ENCODE measurements at places on chromosomes 2 and 18.

DNA sequence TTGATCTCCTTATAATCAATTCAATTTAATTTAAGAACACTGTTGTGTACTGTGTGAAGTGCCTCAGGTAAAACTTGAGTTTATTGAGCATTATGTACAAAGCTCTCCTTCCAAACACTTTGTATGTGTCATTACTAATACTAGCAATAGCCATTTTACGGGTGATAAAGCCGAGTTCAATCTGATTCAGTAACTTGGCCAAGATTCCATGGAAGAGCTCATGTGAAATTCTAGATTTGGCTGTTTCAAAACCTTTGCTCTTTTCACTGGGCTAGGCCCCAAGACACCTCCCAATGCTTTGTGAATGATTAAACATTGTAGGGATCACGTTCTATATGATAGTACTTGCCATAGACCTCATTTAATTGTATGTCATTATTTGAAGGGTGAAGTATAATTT lies 8.9 kb upstream of the NFE2L2 start:
- no peak for DNase-seq

- DNase-seq, result no peak
These were observed 144.3 kb upstream of the MAP3K20 start for GRCh38 chr2:172931256-172931894.

GRCh38 chr2:204031056-204031455 lies 94.5 kb downstream of the ICOS start:
- no peak for DNase-seq

- no peak for DNase-seq
These were observed 139.0 kb upstream of the ACKR3 start for GRCh38 chr2:236430584-236430983.

DNA sequence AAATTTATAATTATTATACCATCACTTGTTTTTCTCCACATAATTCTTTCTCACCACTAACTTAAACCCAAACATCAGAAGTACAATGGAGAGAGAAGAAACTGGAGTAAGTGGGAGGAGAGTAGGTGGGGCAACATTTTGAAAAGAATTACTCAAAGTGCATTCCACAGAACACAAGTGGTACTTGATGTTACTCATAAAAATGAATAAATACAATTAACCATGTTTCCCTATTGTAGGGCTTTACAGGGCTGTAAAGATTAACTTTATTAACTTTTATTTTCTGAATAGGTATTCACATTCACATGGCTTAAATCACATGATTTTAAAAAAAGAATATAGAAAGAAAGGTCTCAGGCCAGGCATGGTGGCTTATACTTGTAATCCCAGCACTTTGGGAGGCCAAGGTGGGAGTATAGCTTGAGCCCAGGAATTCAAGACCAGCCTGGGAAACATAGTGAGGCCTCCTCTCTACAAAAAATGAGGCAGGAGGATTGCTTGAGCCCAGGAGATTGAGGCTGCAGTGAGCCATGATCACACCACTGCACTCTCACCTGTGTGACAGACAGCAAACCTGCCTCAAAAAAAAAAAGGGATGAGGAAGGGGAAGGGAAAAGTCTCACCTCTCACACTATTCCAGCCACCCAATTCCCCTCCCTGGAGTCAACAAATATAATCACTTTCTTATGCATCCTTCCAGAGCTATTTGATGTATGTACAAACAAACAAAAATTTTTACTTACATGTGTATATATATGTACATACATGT lies 47.1 kb downstream of the KCNG3 start:
- no peak for DNase-seq

DNA sequence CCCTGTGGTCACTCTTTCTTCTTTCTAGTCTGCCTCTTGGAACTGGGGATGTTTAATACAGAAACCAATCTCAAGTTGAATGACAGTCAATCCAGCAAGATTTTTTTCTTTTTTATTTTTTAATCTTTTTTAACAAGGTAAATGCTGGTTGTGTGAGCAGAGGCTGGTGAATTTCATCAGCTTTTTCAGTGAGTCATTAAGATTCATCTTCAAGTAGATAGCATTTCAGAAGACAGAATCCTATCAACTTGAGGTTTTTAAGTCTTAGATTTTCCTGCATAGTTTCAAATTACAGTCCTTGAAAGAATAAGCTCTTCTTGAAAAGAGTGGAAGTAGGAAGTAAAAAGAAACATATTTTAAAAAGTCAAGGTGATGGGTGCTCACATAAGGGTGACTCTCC lies 12.4 kb downstream of the SLC8A1 start:
- DNase-seq, result no peak

GRCh38 chr18:54813305-54813704 lies 15.0 kb upstream of the RAB27B start:
- DNase-seq, result no peak

DNA sequence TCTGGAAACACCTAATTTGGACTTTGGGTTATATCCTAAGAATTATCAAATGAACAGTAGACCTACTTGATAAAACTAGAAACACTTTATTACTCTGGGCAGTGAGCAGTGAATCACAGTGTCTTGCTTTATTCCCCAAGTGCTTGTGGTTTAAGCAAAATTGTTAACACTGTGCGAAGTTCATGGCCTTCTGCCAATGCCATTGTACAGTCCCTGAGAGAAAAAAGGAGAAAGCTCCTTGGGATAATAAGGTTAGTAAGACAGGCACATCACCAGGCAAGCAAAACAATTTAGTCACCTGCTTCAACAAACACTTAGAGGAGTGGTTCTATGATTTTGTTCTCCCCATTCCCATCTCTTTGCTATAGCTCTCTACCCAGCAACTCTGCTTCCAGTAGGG lies 39.8 kb downstream of the ADCYAP1 start:
- DNase-seq, result no peak

DNA sequence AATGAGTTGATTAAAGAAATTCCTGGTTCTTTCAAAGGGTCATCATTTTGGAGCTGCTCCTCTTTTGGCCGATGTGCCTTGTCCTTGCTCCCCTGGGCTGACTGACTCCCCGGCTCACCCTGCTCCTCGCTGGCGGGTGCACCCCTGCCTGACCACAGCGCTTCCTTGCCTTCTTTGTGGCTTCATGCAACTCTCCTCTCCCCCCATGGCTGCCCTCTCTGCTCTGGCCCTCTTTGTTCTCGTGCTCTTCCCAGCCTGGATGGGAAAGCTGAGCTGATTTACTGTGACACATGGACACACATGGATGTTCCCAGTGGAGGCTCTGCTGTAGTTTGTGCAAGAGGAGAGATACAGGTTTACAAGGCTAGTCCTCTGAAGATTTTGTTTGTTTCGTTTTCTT lies 234.6 kb downstream of the HAUS1 start:
- DNase-seq, result no peak

- no peak for DNase-seq
These were observed 41.4 kb downstream of the OXER1 start for GRCh38 chr2:42722320-42723190.

DNA sequence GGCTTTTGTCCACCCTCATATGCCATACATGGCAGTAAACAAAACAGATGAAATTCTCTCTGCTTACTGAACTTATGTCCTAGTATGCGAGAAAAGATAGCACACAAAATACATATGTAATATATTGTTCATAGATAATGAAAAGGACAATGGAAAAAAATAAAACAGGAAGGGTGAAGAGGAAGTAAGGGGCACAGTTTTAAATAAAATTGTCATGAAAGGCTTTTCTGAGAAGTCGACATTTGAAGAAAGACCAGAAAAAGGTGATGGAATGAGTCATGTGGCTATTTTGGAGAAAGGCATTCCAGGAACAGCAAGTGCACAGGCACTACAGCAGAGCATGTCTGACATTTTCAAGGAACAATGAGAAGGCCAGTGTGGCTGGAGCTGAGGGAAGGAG lies 56.4 kb downstream of the KCNH7 start:
- DNase-seq, result no peak

- DNase-seq, result peak; percentile 53
These were observed 109.5 kb downstream of the RAPGEF4 start for GRCh38 chr2:172845028-172845630.

DNA sequence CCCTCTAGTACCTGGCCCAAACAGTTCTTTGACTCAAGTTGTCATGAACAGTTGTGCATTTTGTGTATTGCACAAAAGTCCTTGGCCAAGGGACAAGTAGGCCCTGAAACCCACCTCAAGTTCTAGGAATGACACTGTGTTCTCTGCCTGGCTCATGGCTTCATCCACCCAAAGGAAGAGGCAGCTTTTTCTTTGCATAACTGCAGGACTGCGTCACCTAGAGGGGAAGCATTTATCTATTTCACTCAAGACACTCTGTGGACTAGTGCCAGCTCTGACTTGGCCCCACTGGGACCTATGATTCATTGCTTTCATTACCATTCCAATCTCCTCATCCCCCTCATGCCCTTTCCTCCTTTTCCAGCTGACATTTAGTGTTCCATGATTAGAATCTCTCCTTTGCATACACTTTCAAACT lies 119.3 kb upstream of the SIX2 start:
- no peak for DNase-seq

- no peak for DNase-seq
These were observed 36.3 kb downstream of the SLC5A7 start for GRCh38 chr2:108022628-108023027.

DNA sequence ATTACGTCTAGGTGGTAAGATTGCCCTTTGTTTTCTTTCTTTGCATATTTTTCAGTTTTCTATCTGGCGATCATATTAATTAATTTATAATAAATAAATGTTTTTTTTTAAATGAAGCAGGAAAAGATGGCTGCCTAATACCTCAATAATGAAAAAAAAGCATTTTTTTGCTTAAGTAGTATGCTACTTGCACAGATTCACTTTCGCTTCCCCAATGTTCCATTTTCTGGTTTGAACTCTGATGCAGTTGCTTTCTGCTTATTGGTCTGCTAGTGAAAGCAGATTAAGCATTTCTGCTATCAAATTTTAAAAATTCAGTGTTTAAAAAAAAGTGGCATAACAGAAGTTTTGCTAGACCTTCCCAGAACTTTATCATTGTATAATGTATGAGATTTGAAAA lies 11.9 kb upstream of the TMEM182 start:
- no peak for DNase-seq

- DNase-seq, result no peak
These were observed 138.2 kb downstream of the HDAC4 start for GRCh38 chr2:239262484-239263230.

GRCh38 chr18:80023173-80023572 lies 11.1 kb upstream of the RBFA start:
- no peak for DNase-seq

DNA sequence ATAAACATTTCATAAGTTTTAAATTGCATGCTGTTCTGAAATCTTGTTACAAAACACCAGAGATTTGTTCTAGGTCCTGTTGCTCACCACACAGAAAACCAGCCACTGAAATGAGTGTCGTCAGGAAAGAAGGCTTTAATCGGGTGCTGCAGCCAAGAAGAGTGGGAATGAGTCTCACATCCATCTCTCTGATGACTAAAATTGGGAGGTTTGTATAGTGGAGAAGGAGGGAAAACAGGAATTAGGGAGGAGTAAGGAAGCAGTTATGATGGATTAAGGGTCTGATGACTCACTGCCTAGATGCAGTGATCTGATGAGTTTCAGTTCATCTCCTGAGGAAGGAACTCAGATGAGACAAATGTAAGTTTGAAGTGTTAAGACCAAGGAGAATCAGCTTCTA lies 42.1 kb upstream of the GPR39 start:
- DNase-seq, result no peak

- no peak for DNase-seq
These were observed 20.0 kb upstream of the NABP1 start for GRCh38 chr2:191657977-191658376.

DNA sequence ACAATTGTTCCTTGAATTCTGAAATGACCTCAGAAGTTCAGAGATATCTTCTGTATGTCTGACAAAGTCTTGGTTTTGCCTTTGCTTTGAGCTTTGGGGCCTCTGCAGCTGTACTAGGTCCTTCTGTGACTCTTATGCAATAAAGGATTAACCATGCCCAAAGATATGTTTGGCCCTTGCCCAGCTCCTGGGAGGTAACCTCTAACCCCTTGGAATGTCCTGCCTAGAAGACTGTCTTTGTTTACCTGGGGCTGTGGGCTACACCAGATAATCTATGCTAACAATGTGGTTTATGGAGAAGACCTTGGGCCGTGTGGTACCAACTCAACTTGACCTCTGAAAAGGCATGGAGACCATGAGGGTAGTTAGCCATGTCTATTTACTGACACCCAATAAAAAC lies 140.9 kb upstream of the CAPN13 start:
- DNase-seq, result no peak

DNA sequence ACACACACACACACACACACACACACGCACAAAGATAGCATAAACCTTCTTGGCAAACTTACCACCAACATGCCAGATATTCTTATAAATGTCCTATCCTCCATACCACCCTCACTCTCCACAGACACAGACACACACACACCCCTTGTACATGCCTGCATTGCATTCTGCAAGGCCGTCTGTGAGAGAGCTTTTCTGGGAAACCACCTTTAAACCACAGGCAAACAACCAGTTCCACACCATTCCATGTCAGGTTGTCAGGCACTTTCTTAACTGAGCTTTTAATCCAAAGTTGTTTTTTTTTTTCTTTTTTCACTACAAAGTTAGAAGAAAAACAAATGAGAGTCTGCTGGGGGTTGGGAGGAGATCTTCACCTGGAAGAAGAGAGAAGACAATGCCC lies 221.1 kb downstream of the C1D start:
- no peak for DNase-seq

GRCh38 chr2:129139380-129139779 lies 820.7 kb upstream of the HS6ST1 start:
- DNase-seq, result no peak

DNA sequence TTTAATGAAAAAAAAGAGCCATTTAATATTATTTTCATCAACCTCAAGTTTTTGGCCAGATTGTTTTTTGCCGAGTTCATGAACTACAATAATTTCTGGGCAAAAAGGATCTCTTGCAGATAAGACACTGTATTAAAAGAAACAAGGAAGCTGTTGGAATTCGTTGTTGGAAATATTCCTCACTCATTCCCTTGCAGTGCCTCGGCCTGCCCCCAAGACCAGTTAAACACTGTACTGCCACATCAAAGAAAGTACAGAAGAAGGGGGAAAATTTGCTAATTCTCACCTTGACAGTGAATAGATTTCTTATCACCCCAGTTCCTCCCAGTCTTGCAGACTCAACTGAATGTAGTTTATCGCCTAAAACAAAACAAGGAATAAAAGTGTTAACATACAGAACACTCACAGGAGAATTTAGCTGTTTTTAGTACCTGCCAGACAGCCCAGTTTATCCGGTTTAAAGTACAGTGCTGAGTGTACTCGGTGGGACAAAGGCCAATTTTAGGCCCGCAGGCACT lies 1.2 kb downstream of the IDH1 start:
- no peak for DNase-seq

DNA sequence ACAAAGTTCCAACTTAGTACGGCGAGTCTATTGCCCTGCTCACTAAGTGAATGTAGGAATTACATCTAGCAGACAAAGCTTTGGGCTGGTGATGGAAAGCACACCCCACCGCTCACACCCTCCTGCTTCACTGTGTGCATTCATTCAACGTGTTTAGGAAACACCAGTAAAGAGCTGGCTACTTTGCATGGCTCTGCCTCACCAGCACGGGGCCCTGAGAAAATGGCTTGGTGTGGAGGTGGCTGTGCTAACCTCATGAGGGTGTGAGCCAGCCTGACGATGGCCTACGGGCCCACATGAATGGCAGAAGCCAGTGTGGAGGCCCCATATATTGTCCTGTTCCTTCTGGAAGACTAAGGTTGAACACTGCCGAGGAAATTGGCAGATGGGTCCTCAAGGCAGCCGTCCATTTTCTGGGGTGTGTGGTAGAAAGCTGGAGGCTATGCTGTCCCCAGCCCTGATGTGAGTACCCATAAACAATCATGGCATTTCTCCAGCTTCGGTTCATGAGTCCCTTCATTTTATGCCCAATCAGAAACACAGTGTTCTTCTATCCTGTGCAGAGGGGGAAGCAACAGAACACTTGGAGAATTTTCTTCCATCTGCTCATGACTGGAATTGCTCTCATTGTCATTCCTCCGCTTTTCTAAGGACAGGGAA lies 269.4 kb downstream of the PHLPP1 start:
- DNase-seq, result no peak

Measured in NCI-H774 (cell line).